ENCODE measurements at places on chromosomes 4 and X.

GRCh38 chr4:148240241-148240640 lies 202.0 kb downstream of the NR3C2 start:
- no peak for DNase-seq

DNA sequence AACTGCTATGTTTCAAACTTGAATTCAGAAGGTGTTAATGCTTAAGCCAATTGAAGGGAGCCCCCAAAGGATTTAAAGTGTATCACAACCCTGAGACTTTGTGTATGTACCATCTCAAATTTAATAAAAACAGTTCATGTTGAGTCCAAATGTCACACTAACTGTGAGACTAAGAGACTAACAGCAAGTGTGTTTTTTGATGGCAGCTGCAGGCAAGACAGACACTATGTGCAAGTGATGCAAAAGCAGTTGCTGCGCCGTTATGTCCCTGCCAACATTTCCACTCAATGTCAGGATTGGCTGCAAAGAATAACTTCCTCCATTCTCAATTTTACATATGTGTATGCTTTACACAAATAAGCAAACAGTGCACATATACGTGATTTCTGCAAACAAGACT lies 594.6 kb downstream of the IL15 start:
- DNase-seq = no peak

GRCh38 chrX:13859724-13860123 lies 42.8 kb upstream of the GPM6B start:
- DNase-seq = no peak

- no peak for DNase-seq
Observed at GRCh38 chrX:69069086-69069445, 96.2 kb downstream of the PJA1 start.

DNA sequence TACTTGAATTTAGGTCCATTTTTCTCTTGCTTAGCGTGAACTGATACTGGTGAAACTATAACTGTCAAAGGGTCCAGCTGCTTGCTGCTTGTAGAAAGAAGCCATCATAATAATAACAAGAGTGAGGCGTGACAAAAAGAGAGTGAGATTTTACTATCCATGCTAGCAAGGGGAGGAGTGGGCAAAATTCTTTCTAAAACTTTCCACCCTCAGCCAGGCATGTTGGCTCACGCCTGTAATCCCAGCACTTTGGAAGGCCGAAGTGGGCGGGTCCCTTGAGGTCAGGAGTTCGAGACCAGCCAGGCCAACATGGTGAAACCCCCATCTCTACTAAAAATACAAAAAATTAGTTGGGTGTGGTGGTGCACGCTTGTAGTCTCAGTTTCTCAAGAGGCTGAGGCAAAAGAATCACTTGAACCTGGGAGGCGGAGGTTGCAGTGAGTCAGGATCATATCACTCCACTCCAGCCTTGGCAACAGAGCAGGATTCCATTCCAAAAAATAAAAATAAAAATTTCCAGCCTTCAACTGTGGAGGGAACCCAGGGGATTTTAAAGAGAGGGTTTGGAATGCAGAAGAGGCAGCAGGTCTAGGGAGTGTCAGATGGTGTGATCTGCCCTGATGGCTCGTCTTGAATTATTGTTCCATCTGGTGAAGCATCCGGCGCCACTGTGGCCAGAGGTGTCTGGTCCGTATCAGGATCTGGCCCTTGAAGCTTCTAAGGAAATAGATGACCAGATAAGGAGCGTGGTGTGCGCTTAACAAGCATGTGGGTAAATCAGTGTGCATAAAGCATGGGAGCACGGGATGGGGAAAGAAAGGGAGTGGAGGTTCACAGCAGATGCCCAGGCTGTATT lies 51.8 kb downstream of the LRP2BP start:
- peak; percentile 81 for DNase-seq
